ENCODE measurements at places on chromosomes 7 and 10. TPM values are rescaled to one million over a fixed set of nuclear protein-coding genes. Genes with fewer than 3 reads are reported as not detected.

Gene CNTNAP2
- total RNA-seq: not detected

Gene SPACDR
- not detected for total RNA-seq

Gene MINDY4
- total RNA-seq: 6.0 TPM

Gene SAP25
- total RNA-seq: 11.8 TPM

Gene OIT3
- not detected for total RNA-seq
